ENCODE measurements at places on chromosomes 5 and 9. TPM values are rescaled to one million over a fixed set of nuclear protein-coding genes. Genes with fewer than 3 reads are reported as not detected.
A peak's percentile ranks its signal among the peaks of the same experiment; 100 is the strongest.

DIRAS2 gene
- total RNA-seq: not detected

- peak; percentile 78 for DNase-seq
These were observed 6.5 kb upstream of the FBXO10 start for GRCh38 chr9:37582548-37583157.

DNA sequence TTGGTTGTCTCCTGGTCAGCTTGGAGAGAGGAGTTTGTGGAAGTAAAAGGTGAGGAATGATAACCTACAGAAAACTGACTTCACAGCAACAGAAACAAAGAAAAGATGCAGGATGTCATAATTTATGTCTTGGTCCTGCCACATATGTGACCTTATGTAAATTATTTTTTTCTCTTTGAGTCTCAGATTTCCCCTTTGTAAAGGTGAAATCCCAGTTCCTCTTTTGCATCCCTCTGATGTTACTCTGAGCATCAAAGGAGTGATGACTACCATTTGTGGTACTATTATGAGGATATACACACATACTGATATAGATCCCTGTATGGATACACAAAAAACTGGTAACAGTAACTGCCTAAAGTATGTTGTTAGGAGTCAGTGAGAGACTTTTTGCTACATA, 1.4 kb upstream of the THG1L start:
- peak; percentile 83 for DNase-seq

PCDHA5 gene
- total RNA-seq: not detected

GRCh38 chr9:128068386-128069205, 564 bp downstream of the SLC25A25 start:
- peak; percentile 68 for DNase-seq

DNA sequence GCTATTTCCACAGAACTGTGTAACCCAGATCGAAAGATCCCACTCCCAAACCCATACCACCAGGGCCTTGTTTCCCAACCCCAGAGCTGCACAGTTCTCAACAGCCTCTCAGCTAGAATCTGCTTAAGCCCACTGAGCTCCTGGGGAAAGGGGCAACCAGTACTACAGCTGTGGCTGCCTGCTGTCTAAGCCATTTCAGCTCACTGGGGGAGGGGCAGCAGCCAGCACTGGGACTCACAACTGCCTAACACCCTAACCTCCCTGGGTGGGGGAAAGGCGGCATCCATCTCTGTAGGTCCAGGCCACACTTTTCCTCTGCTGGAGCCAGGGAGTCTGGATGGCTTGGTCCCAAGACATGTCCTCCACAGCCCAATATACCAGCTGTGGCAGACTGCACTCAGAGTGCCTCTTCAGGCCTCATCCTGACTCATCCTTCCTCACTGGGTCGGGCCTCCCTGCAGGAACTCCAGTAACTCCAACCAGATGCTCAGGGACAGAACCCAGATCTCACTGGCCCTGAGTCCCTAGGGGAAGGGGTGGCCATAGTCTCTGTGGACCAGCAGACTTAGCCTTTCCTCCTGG, 241.4 kb downstream of the HINT1 start:
- DNase-seq: no peak

DNA sequence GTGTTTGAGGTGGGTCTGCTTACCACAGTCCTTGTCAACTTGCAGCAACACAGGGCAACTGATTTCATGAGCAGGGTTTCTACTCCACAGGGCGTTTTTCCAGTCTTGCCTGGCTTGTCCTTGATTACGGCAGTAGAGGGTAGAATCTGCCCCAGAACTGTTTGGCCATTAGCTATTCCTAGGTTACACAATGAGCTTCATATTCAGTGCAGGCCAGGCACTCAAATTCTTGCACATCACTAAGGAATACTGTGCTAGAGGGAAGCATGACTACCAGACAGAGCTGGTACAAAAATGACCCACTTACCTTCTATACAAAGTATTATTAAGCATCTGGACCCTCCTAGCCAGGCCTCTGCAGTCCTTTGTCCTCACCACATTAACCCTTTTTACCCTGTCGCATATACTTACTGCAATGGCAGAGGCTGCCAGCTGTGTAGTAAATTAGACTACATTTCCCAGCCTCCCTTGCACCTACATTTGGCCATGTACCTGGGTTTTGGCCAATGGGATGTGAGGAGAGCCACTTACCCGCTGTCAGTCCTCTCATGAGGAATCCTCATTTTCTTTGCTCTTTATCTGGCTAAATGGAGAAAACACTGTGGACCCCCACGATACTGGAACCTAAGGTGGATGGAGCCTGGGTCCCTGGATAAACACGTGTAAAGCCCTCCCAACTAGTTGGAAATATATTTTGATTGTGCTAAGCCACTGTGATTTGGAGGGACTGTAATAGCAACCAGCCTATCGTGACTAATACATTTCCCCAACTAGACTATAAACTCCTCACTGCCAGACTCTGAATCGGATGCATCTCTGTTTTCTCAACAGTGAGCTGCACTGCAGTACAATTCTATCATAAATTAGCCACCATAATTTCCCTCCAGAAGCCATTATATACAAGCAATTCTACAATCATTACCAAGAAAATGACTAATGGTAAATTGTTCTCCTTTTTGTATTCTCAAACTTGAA, 218.7 kb downstream of the GLIS3 start:
- DNase-seq: peak; percentile 48

GRCh38 chr9:126225611-126226609, 100.7 kb upstream of the MVB12B start:
- DNase-seq: no peak

HAPLN1 gene
- total RNA-seq: not detected

CDH9 gene
- total RNA-seq: not detected

RABL6 gene
- total RNA-seq: 78.1 TPM

DNA sequence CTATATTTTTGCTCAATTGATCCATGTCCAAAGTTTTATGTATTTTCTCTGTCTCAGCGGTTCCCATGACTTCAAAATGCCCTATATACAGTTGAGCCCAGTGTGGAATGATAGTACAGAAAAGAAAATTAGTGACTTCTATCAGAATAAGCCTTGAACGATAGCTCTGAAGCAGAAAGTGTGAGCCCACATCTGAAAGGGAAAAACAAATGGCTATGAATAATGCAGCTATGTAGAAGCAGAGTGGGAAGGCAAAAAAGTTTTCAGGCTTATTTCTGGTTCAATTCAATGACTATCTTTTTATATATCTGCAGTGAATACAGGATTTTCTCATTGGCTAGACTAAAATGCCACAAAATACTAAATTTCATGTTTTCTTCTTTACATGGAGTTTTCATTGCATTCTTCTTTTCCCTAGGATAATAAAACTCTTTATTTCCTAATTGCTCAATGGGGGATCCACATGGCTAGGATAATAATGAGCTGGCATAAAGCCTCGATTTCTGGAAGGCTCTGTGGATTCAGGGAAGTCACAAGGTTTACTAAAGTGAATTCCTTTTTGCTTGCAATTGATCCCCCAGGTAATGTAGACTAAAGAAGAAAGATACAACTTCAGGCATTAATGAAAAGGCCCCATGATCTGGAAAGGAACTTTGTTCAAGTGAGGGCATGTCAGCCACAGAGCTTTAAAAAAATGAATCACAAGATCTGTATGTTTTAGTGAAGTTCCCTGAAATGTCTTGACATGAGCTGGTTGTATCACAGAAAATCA, 377.0 kb upstream of the RIOK2 start:
- no peak for DNase-seq

GRCh38 chr5:138640646-138641254, 65.5 kb upstream of the HSPA9 start:
- peak; percentile 34 for DNase-seq

DNA sequence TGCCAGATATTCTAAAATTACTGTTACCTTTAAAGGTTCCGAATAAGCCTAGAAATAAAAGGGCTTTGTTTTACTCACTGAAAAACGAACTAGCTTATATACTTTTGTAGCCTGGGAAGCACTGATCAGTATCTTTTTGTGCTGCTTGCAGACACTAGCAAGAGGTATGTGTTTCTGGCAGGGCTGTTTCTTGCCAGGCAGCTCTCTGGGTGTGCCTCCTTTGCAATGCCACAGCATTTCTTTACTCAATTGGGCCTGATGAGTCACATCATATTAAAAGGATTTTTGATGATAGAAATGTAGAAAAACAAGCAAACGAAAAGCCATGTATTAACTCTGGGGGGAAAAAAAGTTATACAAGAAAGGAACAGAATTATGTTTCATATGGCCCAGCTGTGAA, 35.6 kb downstream of the CD180 start:
- DNase-seq: no peak

GRCh38 chr5:19977099-19977498, 10.9 kb downstream of the CDH18 start:
- DNase-seq: no peak

GRCh38 chr5:141413540-141414069, 818 bp downstream of the PCDHGA10 start:
- DNase-seq: no peak

DNA sequence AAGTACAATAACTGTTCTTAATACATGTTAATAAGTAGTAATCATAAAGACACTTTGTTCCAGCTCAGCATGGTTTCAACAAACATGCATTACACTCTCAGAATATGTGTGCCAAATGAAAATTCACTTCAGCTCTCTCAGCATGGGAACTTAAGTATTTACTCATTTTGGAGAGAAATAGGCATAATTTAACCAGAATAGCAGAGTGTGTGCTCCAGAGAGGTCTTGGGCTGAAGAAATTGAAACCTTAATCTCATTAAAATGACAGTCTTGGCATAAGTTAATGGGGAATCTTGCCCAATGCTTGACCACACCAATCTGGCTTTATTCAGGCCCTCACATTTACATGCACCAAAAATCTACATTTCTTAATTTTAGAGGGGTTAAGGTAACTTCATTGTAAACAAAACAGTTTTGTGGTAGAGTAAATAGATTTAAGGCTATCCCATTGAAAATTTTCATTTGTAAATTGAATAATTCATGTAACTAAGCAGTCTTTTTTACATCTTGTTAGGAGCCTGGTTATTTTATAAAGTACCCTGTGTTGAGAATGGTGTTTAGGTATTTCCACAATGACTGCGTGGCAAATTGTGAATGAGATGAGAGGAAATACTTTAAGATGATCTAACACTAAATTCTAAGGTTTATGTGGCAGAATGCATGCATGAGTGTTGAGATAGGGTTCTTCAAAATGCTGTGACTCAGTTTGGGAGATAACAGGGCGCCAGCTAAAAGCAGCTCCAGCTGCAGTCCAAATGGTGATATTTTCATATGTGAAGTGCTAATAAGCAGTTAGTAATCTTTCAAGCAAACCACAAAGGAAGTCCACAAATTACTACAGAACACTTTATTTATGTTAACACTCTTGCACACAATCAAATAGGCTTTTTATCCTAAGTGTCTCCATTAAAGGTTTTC, 11.3 kb upstream of the LOX start:
- DNase-seq: no peak

MCTP1 gene
- 0.40 TPM for total RNA-seq

- DNase-seq: no peak
These were observed 67.1 kb downstream of the ADAMTS2 start for GRCh38 chr5:179278119-179278518.

TLE1 gene
- total RNA-seq: not detected

LAMC3 gene
- not detected for total RNA-seq

DNA sequence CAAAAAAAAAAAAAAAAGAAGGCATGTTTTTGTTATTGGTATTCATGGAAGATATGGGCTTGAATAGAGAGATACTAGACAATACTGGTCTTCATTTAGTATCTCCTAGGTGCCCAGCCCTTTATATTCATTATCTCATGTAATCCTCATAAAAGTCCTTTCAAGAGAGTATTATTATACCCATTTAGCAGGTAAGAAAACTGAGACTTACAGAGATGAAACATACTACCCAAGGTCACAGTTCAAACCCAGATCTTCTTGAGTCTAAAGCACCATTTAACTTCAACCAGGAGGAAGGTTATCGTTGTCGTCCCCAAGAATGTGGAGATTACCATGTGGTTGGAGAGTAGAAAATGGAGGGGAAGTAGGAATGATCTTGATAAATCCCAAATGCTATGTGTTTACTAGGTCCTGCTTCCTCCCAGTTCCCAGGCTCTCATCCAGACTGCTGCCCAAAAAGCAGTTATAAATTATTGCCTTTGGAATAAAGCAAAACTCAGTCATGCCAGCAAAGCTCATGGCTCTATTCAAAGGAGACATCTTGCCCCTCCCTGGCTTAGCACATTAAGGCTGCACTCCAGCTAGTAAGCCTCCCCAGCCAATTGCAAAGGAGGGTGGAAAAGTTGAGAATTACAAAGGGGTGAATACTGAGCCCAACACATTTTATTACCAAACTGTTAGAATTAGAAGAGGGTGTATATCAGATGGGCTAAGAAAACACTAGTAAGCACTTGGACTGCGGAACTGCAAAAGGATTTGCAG, 163.9 kb downstream of the PIK3R1 start:
- no peak for DNase-seq

Measured in Karpas-422 (cell line).